Activated CD4-positive, CD25-positive, alpha-beta regulatory T cell (primary cell): ENCODE measurements at places on chromosomes 3 and 15.

- no peak for DNase-seq
Observed at GRCh38 chr15:88622605-88622975, 1.4 kb downstream of the AEN start.

- DNase-seq = no peak
Observed at GRCh38 chr3:64594134-64594533, 93.7 kb downstream of the ADAMTS9 start.

- DNase-seq = no peak
Observed at GRCh38 chr3:18766974-18767373, 341.8 kb upstream of the SATB1 start.

- no peak for DNase-seq
Observed at GRCh38 chr3:43256714-43257461, 29.5 kb upstream of the SNRK start.

DNA sequence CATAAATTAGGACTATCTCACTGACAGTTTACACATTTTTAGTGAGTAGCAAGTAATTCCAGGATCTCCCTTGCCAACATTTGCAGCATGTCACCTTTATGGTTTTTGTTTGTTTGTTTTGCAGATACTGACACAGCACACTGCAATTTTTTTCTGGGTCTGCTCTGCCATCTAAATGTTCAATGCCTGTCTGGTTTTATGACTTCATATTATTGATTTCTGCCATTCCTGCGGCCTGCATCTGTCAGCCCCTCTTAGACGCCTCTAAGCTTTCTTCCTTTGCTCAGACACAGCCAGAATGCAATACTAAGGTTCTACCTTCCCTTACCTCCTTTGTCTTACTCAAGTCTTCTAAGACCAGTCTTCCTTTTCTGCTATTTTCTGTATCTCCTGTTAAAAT, 321.2 kb upstream of the AZI2 start:
- DNase-seq = no peak
